ENCODE measurements at places on chromosomes 11 and 22.
A peak's percentile ranks its signal among the peaks of the same experiment; 100 is the strongest.

GRCh38 chr11:46393231-46393616 lies 1.6 kb upstream of the CHRM4 start:
- no peak for DNase-seq

- no peak for DNase-seq
These were observed 136.4 kb downstream of the RBFOX2 start for GRCh38 chr22:35892192-35892591.

- no peak for DNase-seq
These were observed 84.1 kb downstream of the BBOX1 start for GRCh38 chr11:27124514-27125264.

DNA sequence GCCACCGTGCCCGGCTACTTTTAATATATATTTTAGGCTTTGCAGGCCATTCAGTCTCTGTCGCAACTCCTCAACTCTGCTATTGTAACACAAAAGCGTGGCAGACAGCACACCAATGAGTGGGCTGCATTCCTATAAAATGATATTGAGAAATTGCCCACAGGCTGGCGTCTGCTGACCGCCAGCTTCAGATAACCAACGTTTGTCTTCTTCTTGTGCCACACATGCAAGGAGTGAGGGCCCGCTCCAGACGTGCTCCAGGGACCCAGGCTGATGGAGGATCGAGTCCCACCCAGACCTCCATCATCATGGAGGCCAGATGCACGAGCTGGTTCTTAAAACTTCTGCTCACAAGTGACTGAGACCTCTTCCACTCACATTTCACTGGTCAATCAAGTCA lies 35.4 kb upstream of the LINC01488 start:
- DNase-seq, result no peak

GRCh38 chr11:44627911-44628729 lies 62.7 kb downstream of the CD82 start:
- DNase-seq, result peak; percentile 20

DNA sequence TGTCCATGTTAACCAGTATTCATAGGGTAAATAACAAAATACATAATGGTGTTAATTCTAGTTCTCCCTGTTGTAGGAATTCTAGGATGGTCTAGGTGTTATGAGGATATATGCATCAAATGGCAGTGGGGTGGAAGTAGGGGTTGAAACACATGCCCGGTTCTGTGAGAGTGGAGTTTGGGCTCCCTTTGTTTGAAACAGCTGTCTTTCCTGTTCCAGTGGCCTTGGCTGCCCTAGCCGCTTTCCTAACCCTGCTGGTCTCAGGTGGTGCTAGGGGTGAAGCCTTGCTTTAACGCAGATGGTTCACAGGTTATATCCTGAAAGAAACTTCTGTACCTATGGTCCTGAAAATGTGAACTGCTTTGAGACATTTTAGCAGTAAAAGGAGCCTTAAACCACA lies 38.3 kb downstream of the SERPINH1 start:
- no peak for DNase-seq

- no peak for DNase-seq
These were observed 52.7 kb upstream of the RRM1 start for GRCh38 chr11:4041731-4042391.

DNA sequence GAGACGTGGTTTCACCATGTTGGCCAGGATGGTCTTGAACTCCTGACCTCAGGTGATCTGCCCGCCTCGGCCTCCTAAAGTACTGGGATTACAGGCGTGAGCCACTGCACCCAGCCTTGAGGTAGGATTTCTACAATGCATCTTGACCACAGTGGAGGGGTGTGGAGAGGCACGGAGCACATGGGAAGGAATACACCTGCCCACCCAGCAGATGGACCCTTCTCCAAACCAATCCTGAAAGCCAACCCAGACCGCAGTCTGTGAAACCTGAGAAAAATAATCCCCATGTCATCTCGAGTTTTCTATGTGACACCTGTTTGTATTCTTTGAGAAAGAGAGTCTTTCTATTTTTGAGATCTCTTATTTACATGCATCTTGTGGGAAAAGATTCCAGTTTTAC lies 32.5 kb downstream of the LGR4 start:
- DNase-seq, result no peak

- no peak for DNase-seq
These were observed 64.6 kb upstream of the LMO1 start for GRCh38 chr11:8328231-8328794.

DNA sequence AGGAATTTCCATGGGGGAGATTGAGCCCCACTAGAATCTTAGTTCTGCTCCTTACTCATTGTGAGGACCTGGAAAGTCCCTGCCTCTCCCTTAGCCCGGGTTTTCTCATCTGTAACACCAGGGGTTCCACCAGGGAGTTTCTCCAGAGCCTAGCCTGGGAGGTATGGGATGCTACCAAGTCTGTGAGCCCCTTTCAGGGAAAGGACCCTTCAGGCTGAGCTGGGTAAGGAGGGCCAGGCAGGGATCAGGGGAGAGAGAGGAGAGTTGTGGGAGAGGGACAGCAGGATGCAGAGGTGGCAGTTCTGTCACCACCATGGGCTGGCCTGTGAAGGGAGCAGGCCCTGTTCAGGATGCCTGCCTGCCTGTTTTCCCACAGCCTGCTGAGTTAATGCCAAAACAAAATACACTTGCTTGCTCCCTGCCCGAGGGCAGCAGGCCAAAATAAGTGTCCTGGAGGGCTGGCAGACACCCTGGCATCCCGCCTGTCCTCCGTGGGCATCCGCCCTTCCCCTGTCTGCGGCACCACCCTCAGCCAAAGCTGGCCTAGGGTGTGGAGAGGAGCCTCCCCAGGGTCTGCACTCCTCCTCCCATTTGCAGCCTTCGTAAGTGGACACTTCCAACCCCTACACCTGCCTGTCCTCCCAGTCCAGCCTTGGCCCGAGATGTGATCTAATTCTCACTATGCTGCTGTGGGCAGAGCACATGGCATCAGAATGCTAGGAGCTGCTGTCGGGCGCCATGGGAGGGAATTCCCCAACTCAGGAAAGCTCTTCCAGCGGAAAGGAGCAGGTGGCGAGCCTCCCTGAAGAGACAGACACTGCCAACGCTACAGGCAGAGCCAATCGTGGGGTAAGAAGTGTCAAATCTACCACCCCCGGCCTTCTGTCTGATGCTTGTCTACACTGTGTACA lies 5.9 kb upstream of the FCHSD2 start:
- DNase-seq, result no peak

- no peak for DNase-seq
These were observed 31.3 kb downstream of the SERPINH1 start for GRCh38 chr11:75593286-75593915.

GRCh38 chr11:100817620-100818019 lies 130.5 kb downstream of the ARHGAP42 start:
- DNase-seq, result no peak

DNA sequence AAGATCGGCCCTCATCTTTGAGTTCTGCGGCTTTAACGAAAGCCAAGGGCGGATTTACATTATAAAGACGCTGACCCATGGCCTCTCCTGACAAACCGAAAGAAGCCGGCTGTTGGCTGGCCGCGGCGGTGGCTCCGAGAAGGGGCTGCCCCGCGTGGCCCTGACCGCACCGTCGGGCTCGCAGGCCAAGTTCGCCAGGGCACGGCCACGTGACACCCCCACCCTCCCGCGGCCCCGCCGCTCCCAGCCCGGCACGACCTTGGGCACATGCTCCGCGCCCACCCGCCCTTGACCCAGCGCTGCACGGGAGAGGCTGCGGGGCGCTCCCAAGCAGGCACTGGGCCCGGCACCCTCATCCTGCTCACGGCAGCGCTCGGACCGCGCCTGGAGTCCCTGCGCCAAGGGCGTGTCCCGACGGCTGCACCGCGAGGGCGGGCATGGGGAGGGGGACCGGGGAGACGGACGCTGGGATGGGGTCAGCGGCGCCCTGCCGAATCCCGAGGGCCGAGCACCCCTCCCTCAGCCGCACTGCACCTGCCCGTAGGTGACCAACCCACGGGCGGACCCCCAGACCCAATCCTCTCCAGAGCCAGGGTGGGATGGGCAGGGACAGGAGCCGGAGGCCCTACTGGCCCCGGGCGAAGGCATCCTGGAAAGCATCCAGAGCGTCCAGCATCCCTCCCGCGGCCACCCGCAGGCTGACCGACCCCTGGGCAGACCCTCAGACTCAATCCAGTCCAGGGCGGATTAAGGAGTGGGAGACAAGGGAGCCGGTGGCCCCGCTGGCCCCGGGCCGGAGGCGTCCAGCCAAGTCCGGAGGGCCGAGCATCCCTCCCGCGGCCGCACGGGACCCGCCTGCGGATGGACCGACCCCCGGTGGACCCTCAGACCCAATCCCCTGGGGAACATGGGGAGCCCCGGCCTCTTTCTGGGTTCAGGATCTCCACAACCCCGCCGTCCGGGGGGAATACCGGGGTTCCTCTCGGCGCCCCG lies 759 bp downstream of the CPT1A start:
- peak; percentile 44 for DNase-seq

DNA sequence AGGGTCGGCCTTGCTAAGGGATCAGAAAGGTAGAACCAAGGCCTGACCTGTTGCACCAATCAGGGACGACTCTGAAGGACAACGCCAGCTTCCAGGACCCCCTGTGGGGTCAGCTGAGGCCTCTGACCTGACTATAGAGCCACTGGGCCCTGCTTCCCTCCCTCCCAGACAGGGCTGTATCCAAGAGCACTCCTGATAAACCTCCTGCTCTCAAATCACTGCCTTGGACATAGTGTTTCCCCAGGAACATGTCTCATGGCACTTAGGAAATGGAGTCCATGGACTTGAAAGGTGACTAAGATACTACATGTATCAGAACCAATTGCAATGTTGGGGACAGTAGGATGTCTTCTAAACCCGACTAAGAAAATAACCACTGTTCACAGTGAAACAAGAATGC lies 117.8 kb upstream of the OPCML start:
- no peak for DNase-seq

DNA sequence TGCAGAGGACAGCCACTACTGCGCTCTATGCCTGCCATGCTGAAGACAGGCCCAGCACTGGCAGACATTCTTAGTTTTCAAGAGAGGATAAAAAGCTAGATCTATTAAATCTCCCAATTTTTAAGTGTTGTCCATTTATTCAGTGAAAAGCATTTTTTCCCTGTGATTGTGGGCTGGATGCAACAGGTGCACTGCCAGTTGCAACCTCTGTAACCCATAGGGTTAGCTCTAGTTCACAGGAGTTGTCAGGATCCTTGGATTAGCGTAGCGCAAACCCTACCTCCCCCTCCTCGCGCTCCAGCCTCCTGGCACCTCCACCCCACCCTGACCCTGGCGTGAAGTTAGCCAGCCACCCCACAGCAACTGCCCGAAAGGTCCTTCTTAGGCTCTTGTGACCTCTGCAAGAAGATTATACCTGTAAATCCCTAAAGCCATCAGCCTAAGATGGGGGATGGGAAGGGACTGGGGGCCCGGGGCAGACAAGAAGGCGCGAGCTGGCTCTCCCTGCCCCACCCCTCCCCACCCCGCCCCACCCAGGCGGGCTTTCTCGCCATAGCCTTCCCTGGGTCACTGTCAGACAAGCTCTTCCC lies 30.9 kb downstream of the EIF3F start:
- DNase-seq, result no peak

DNA sequence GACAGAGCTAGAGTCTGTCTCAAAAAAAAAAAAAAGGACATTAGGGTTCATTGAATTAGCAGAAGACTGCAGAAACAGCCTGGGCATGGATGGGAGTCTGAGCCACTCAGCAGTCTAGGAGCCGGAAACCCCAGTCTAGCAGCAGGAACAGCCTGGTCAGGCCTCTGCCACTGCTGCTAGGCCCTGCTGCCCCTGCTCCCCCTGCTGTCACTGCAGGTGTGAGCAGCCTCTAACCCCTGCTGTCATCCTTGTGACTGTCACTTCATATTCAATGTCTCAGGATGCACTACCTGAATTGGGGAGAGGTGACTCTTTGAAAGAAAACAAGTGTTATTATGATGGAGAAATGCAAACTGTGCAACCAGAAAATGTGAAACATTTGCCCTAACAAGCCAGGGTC lies 7.0 kb upstream of the DDX17 start:
- peak; percentile 31 for DNase-seq

GRCh38 chr11:125341676-125342075 lies 154.4 kb downstream of the FEZ1 start:
- no peak for DNase-seq

DNA sequence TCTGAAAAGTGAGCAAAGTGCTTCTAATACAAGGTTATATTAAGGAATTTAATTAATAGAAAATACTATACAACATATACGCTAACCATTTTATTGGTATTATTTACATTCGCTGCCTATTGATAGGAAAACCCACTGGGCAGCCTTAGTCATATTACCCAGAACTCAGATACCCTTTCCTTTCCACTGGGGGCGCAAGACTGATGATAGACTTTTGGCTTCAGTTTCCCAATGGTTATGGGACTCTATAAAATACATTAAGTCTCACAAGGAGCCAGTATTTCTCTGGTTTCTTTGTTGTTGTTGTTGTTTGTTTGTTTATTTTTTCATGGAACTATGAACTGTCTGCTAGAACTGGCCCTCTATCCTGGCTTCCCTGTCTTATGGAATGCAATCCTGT lies 471.1 kb upstream of the KIRREL3 start:
- DNase-seq, result no peak

- DNase-seq, result no peak
These were observed 21.6 kb upstream of the SLC36A4 start for GRCh38 chr11:93219440-93219839.

- DNase-seq, result no peak
These were observed 63.4 kb downstream of the NAT10 start for GRCh38 chr11:34168642-34169420.

- no peak for DNase-seq
These were observed 2.8 kb upstream of the AMPD3 start for GRCh38 chr11:10452211-10452767.

Data from activated CD4-positive, alpha-beta T cell treated with anti-CD3 and anti-CD28 coated beads, Interleukin-10, Interleukin-2, amounts not matched to agents 100 ng/mL and 50 ng/mL, durations not matched to agents 16 hours and 8 hours (primary cell).